CD8-positive, alpha-beta memory T cell (primary cell): ENCODE measurements at places on chromosomes 7 and 10. TPM values are rescaled to one million over a fixed set of nuclear protein-coding genes. Genes with fewer than 3 reads are reported as not detected.

GRCh38 chr10:69101451-69102095, 13.7 kb downstream of the SRGN start:
- no peak overlapping the region for H3K27ac ChIP-seq
- H3K4me1 ChIP-seq: peaks cover 13% of the 10 kb centered on the region
- peak; percentile 53 for DNase-seq
- H3K27me3 ChIP-seq: no peaks in the 10 kb centered on the region
- peaks cover 27% of the 10 kb centered on the region for H3K36me3 ChIP-seq
- no peak overlapping the region for H3K4me3 ChIP-seq

DNA sequence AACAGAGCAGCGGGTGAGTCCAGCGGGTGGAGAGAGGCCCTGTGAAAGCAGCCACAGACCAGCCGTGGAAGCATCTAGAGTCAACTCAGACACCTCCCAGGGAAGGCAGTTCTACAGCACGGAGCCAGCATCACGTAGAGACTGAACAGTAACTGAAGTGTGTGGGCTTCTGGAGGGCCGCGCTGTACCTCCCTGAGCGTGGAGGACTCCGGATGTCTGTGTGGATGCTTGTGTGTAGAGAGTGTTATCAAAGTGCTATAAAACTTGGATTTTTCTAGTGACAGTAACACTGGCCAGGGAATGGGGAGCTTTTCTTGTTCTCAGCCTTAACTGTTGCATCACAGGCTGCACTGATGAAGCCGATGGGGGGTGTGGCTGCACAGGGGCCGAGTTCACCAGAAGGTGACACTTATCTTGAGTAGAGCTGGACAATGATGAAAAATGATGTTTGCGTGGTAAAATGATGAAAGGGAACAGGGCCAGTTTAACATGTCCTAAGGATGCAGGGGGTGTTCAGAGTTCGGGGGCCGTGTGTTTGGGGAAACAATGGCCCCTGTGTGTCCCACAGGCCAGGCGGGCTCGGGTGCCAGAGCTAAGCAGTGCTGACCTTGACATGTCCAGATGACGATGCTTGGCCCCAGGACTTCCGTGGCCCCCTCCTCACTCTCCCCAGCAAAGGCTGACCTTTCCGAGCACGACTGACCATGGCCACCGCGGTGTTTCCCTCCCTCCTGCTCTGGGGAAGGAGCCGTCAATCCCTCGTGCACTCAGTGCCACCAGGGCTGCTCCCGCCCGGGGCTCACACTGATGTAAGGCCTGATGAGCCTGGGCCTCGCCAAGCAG, 21.9 kb downstream of the MNX1 start:
- no peaks in the 10 kb centered on the region for H3K4me1 ChIP-seq
- no peak overlapping the region for H3K4me3 ChIP-seq
- no peaks in the 10 kb centered on the region for H3K27me3 ChIP-seq

DNA sequence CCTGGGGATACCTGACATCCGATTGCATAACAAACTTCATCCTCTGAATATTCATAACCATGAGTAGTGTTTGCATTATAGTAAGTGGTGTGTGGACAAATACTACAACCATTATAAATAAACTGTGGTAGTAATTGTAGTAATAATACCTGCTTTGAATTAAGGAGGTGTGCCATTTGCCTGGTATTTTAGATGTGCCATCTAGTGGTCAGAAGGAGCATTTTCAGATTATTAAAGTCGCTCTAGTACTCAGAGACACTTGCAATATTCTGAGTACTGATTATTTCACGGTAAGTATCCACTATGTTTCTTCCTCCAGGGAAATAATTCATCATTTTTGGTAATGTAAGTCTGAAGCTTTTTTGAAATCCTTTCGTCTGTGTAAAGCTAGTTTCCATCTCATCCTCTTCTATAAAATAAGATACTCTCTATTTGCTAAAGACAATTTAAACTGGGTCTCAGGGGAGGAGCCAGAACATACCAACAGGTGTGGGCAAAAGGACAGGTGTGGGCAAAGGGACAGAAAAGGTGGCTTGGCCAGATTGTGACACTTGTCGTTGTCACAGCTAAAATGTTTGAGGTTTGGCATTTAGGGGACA, 115.3 kb upstream of the WDR11 start:
- H3K36me3 ChIP-seq: no peaks in the 10 kb centered on the region
- H3K27me3 ChIP-seq: no peaks in the 10 kb centered on the region
- no peak overlapping the region for H3K27ac ChIP-seq
- H3K4me1 ChIP-seq: no peaks in the 10 kb centered on the region
- H3K4me3 ChIP-seq: no peak overlapping the region
- DNase-seq: no peak

GRCh38 chr7:140358412-140359051, 39.8 kb downstream of the SLC37A3 start:
- peak; percentile 7 for DNase-seq
- no peaks in the 10 kb centered on the region for H3K27me3 ChIP-seq
- H3K27ac ChIP-seq: peak overlapping the region; percentile 42
- peaks cover 3% of the 10 kb centered on the region for H3K36me3 ChIP-seq
- H3K4me3 ChIP-seq: no peak overlapping the region

- peaks cover 14% of the 10 kb centered on the region for H3K36me3 ChIP-seq
- no peaks in the 10 kb centered on the region for H3K27me3 ChIP-seq
- DNase-seq: peak; percentile 16
- H3K4me3 ChIP-seq: no peak overlapping the region
- H3K27ac ChIP-seq: no peak overlapping the region
- H3K4me1 ChIP-seq: peaks cover 20% of the 10 kb centered on the region
Measured at GRCh38 chr10:27531336-27531847, 27.3 kb downstream of the RAB18 start.

DNA sequence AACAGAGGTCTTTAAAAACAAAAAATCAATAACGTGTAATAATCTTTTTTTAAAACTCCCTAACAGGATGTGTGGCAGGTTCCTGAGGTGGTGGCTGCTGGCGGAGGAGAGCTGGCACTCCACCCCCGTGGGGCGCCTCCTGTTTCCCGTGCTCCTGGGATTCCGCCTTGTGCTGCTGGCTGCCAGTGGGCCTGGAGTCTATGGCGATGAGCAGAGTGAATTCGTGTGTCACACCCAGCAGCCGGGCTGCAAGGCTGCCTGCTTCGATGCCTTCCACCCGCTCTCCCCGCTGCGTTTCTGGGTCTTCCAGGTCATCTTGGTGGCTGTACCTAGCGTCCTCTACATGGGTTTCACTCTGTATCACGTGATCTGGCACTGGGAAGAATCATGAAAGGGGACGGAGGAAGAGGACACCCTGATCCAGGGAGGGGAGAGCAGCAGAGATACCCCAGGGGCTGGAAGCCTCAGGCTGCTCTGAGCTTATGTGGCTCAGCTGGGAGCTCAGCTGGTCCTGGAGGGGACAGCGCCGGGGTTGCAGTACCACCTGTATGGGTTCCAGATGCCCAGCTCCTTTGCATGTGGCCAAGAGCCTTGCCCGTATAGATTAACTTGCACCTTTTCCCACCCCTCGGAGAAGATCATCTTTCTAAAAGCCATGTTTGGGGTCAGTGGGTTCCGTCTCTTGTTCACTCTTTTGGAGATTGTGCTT, 16.7 kb upstream of the AZGP1 start:
- H3K36me3 ChIP-seq: no peaks in the 10 kb centered on the region
- H3K27me3 ChIP-seq: no peaks in the 10 kb centered on the region
- no peak overlapping the region for H3K27ac ChIP-seq
- peaks cover 8% of the 10 kb centered on the region for H3K4me1 ChIP-seq
- no peak for DNase-seq

- no peak overlapping the region for H3K4me3 ChIP-seq
- no peaks in the 10 kb centered on the region for H3K27me3 ChIP-seq
- DNase-seq: no peak
- H3K27ac ChIP-seq: no peak overlapping the region
- H3K36me3 ChIP-seq: no peaks in the 10 kb centered on the region
Measured at GRCh38 chr7:28799619-28800018, 158.5 kb downstream of the TRIL start.

DNA sequence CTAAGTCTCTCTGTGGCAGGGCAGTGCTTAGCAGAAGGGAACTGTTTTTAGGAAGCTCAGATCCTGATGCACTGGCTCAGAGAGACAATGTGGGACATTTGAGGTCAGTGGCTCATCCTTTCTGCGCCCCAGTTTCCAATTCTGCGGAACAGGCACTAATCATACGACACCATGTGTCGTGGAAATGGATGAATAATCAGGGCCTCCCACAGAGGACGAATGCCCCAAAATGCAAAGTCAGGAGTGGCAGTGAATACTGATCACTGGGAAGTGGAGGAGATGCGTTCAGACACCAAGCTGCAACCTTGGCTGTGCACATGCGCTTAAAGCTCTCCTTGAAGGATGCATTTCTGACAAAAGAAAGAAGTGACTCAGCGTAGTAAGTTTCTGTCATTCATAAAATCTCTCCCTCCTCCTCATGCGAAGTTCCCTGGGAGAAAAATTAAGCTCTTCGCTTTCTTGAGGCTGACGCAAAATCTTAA, 21.9 kb upstream of the ECHDC3 start:
- no peaks in the 10 kb centered on the region for H3K27me3 ChIP-seq
- H3K4me3 ChIP-seq: no peak overlapping the region
- no peak for DNase-seq
- H3K4me1 ChIP-seq: no peaks in the 10 kb centered on the region
- no peak overlapping the region for H3K27ac ChIP-seq
- no peaks in the 10 kb centered on the region for H3K36me3 ChIP-seq

DNA sequence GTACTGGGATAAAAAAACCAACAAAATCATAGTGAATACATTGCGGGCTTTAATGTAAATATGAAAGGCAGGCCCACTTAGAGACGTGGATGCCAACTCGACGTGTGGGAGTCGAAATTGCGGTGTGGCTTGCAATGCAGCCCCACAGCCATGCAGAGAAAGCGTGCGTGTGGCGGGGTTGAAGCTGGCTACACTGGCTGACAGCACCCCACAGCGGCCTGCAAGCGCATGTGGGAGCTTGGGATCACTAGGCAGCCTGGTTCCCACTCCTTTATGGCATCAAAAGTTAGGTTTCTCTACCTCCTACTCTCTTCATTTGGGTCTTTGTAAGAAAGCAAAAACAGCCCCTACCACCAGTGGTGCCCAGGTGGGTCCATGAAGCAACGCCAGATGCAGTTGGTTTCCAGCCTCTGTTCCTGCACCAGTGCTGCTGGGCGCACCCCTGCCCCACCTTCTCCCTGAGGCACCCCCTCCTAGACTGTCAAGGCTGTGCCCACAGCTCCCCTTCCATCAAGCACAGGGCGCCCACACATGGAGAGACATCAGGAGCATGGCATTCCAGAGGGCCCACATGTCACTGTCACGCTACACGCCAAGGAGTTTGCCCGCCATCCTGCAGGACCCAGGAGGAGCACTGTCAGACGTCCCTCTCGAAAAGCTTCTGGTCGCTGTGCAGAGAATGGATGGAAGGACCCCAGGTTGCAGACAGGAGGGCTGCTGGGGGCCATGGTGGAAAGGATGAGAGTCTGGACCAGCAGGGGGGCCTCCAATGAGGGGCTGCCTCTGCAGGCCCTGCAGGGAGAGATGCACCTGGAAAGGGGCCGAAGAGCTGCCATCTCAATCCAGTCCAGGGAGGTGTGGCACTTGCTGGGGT, 142.9 kb downstream of the PAXIP1 start:
- no peak overlapping the region for H3K4me3 ChIP-seq
- H3K27ac ChIP-seq: no peak overlapping the region
- H3K27me3 ChIP-seq: no peaks in the 10 kb centered on the region
- DNase-seq: no peak
- H3K4me1 ChIP-seq: no peaks in the 10 kb centered on the region

GRCh38 chr10:52466464-52466863, 152.4 kb downstream of the DKK1 start:
- no peaks in the 10 kb centered on the region for H3K36me3 ChIP-seq
- H3K4me3 ChIP-seq: no peak overlapping the region
- no peak for DNase-seq
- no peak overlapping the region for H3K27ac ChIP-seq
- H3K27me3 ChIP-seq: no peaks in the 10 kb centered on the region
- no peaks in the 10 kb centered on the region for H3K4me1 ChIP-seq

DNA sequence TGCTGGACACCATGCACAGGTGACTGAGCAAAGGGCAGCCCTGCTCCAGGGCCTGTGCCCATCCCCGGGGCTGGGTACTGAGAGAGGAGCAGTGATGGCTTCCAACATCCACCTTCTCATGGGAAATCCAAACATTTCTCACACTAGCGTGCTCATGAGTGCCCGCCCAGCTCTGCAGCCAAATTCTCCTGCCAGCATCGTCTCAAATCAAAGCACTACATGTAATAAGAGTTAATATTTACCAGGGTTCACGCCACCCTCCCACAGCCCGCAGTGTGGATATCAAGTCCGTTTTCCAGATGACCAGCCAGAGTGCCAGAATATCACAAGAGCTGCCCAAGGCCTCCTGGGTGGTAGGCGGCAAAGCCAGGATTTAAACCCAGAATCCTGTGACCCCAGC, 12.1 kb downstream of the IL15RA start:
- no peak for DNase-seq
- no peak overlapping the region for H3K4me3 ChIP-seq
- no peaks in the 10 kb centered on the region for H3K27me3 ChIP-seq
- no peaks in the 10 kb centered on the region for H3K36me3 ChIP-seq
- H3K27ac ChIP-seq: no peak overlapping the region

DNA sequence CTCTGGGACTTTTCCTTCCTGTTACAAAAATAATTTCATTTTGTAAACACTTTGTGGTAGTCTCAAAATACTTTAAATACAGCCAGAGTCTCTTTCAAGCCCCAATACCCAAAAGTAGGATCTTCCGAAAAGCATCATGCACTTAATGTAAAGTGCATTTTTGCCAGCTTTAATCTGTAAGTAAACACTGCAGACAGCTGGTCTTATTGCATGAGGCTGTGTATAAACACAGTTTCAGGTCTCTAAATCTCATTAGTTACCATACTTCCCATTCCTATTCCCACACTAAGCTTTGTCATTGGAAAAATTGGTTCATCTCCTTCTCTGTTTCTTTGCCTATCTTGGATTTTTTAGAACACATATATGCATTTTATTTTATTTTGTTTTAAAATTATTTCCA, 87.6 kb upstream of the GNAI1 start:
- no peak overlapping the region for H3K27ac ChIP-seq
- no peak overlapping the region for H3K4me3 ChIP-seq
- no peaks in the 10 kb centered on the region for H3K36me3 ChIP-seq

DNA sequence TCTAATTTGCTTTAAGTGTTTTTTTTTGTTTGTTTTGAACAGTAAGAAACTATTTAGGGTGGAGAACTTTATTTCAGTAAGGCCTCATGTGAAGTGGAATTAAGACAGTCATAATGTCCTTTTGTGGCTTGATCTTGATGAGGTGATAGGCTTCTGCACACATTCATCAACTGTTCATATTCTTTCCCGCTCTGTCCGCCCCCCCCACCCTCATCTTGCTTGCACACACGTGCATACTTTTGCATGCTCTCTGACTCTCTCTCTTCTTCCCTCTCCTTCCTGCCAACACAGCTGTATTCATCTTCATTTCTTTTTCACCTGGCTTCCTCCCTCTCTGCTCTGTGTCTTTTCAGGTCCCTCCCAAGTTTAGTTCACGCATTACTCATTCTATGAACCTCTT, 429.6 kb downstream of the AUTS2 start:
- H3K4me1 ChIP-seq: no peaks in the 10 kb centered on the region
- no peaks in the 10 kb centered on the region for H3K36me3 ChIP-seq
- H3K27me3 ChIP-seq: no peaks in the 10 kb centered on the region
- no peak overlapping the region for H3K4me3 ChIP-seq

Gene NKX2-3
- not detected for total RNA-seq

Gene CDNF
- total RNA-seq: 1.2 TPM

Gene PLEKHS1
- total RNA-seq: not detected

Gene JMJD1C
- total RNA-seq: 41.7 TPM

Gene DBNL
- 144 TPM for total RNA-seq
